ENCODE measurements at places on chromosomes 2 and 18.

DNA sequence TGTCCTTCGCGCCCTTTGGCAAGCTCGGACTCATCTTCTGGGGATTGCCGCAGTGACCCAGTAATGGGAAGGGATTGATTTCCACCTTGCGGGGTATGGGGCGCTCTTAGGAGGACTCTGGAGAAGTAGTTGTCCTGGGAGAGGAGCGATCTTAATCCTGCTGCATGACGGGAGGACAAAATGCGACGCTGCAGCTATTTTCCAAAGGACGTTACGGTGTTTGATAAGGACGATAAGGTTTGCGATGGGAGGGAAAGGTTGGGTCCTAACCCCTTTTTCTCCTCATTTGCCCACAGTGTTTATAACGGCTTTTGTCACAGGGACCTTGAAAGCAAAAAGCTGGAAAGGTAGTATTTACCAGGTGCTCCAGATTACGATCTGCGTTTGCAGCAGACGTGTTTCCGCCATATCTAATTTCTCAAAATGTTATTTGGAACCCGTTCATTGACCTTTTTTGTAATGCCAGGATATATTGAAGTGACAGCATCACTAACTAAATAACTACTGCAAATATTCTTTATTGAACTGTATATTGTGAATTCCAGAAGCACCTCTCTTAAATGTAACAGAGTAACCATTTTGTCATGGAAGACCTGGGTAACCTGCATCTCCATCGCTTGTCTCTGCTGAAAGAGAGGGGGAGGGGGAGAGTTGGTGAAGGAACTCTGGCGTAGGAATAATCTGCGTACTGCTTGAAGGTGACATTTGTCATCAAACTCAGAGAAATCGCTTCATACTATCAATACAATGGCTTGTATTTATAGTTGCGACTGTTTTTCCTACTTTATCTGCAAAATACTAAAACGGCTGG is 590 bp downstream of the MDH1 start:
- DNase-seq = no peak

DNA sequence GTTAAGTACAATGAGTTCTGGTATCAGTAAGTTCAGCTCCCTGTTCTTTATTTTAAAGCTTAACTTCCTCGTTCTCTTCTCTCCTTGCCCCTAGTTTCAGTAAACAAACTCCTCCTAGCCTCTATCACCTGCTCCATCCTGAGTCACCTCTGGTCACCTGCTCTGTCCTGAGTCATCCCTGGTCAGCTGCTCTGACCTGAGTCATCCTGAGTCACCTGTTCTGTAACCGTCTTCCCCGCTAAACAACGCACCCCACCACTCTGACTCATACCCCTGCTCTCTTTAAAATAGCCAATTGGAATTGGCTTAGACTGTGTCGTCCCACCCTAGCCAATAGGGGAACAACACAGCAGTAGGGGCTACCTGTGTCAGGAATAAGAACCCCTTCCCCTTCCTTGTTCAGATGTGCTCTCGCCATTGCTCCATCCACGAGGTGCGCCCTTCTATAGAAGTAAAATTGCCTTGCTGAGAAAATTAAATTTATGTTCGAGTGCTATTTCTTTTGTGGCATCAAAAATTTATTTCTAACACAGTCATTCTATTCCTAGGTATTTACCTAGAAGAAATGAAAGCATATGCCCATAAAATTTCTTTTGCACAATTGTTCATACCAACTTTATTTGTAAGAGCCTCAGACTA is 24.9 kb upstream of the RMND5A start:
- peak; percentile 89 for DNase-seq

DNA sequence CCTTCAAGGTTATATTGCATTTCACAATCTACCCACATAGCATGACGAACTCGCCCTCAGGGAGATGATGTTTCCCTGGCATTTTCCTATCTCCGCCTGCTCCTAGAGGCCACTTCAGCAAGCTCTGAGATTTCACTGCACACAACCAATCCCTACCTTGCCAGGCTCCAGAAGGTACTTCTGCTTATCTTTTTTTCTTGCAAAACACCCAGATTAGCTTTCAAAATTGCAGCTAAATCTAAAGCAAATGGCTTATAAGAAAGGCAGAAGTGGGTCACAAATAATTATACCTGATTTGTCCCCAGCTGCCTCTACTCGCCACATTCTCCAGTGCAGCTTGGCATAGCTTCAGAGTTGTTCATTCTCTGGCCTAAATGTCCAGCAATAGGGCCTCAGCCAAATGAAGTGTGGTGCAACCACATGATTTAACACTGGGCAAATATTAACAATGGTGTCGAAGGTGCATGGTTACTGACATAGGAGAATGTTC is 32.4 kb upstream of the MRPL19 start:
- no peak for DNase-seq

GRCh38 chr18:79481046-79481790 is 85.5 kb downstream of the NFATC1 start:
- DNase-seq = no peak

DNA sequence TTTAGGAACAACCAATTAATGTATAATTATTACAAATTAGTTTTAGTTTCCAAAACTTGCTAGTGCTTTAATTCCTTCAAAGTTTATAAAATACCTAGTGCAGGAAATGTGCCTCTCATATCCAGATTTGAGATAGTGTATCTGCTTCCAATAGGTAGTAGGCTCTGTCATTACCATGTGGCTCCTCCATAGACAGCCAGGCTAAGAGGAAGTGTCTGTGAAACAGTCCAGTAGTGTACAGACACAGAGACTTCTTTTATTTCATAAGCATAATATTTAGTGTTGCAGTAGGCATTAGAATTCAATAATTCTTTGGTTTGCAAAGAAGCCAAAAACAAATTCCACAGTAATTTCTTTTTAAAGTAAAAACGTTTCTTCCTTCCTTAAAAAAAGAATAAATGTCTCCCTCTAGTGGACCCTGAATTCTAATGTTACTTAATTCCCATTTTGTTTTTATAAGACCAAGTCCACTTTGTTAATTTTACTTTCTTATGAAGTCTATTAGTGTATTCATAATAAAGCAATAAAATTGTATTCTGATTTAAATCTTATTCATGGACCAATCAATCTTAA is 101.2 kb downstream of the NEB start:
- peak; percentile 23 for DNase-seq

- no peak for DNase-seq
Measured at GRCh38 chr2:207674826-207675225, 36.6 kb upstream of the CCNYL1 start.

GRCh38 chr2:2805263-2805662 is 474.2 kb upstream of the MYT1L start:
- DNase-seq = no peak

GRCh38 chr2:156456616-156457015 is 20.4 kb downstream of the GPD2 start:
- no peak for DNase-seq

- DNase-seq = no peak
Measured at GRCh38 chr2:226443112-226443511, 356.5 kb downstream of the IRS1 start.

- no peak for DNase-seq
Measured at GRCh38 chr18:58229162-58229561, 185.1 kb downstream of the NEDD4L start.

GRCh38 chr18:33817096-33817495 is 239.1 kb downstream of the ASXL3 start:
- DNase-seq = no peak

DNA sequence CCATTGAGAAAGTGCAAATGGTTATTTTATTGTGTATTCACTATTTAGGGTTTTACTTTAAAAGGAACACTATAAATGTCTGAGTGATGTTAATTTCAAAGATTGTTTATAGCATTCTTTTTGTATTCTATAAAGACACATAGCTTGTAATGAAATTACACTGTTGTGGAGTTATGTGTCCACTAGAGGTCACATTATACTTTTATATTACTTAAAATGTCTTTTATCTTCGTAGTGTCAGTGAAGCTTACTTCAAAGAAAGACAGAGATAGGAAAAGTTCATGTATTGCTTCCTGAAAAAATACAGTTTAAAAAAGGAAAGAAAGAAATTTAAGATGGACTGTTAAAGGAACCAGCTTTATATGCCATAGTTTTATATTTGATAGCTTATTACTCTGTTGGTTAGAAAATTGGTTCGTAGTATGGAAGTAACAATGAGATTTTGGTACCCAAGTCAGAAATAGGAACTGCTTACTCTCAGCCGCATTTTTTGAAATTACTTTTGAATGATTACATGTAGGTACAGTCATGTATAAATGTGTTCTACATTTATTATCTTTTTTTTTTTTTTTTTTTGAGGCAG is 20.5 kb downstream of the APLF start:
- peak; percentile 38 for DNase-seq

Data from LHCN-M2 (cell line).